Lung (tissue), 17 donors: ENCODE measurements at places on chromosomes 12 and 14. TPM values are rescaled to one million over a fixed set of nuclear protein-coding genes. Genes with fewer than 3 reads are reported as not detected.

TMEM63C gene
- 1.2 TPM for total RNA-seq

PLEKHD1 gene
- total RNA-seq = not detected

CLECL1 gene
- total RNA-seq = 0.74 TPM

JPH4 gene
- total RNA-seq = 0.23 TPM

TMEM119 gene
- 22.5 TPM for total RNA-seq

SLC6A12 gene
- 4.1 TPM for total RNA-seq

SAMD15 gene
- 12.5 TPM for total RNA-seq

MORN3 gene
- 5.8 TPM for total RNA-seq

TMTC1 gene
- 4.0 TPM for total RNA-seq

KRT71 gene
- total RNA-seq = not detected

ENO2 gene
- 41.9 TPM for total RNA-seq

GRCh38 chr12:127398016-127398710 lies 868.8 kb upstream of the TMEM132C start:
- H3K27me3 ChIP-seq = no peaks in the 10 kb centered on the region
- H3K36me3 ChIP-seq = no peaks in the 10 kb centered on the region
- no peak overlapping the region for H3K27ac ChIP-seq
- H3K4me3 ChIP-seq = no peak overlapping the region
- no peak for DNase-seq

DNA sequence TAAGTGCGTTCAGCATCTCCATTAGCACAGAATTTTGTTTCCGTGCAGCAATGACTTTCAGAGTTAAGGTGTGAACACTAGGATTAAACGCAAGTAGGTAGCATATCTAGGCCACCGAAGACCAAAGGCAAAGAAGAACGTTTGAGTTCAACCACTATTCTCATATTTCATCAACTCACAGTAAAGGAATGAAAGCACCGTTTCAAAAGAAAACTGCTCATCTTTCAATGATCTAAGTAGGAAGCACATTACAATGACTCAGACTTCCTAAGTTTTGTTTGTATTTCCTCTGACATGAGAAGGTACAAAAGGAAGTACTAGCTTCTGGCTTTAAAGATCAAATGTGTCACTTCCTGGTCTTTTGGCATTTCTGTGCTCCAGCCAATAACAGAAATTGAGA lies 57.6 kb downstream of the ACADS start:
- H3K27ac ChIP-seq = no peak overlapping the region
- no peak for DNase-seq
- H3K4me3 ChIP-seq = no peak overlapping the region
- peaks cover 7% of the 10 kb centered on the region for H3K36me3 ChIP-seq
- no peaks in the 10 kb centered on the region for H3K27me3 ChIP-seq
- H3K4me1 ChIP-seq = peaks cover 7% of the 10 kb centered on the region

GRCh38 chr14:94770251-94770749 lies 387 bp upstream of the GSC start:
- H3K36me3 ChIP-seq = no peaks in the 10 kb centered on the region
- H3K27ac ChIP-seq = no peak overlapping the region
- H3K27me3 ChIP-seq = peaks cover 96% of the 10 kb centered on the region

- H3K4me1 ChIP-seq = no peaks in the 10 kb centered on the region
- no peaks in the 10 kb centered on the region for H3K36me3 ChIP-seq
- no peak overlapping the region for H3K27ac ChIP-seq
- no peak overlapping the region for H3K4me3 ChIP-seq
- no peak for DNase-seq
These were observed 31.7 kb upstream of the NINJ2 start for GRCh38 chr12:694734-695503.

DNA sequence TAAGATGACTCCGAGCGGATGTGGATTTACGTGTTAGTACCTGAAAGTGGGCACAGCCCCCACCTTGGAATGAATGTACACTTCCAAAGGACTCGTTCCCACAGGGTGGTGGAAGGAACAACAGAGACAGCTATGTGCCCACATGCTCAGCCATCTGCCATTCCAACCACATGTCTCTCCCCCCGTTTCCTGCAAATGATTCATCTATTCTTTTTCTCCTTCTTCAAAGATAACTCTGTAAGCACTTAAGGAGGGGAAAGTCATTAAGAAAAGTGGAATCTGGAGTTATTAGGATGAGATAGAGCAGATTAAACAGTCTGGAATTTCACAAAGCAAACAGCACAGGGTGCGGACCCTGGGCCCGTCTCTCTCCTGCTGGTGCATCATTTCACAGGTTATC lies 18.5 kb upstream of the DUSP6 start:
- DNase-seq = no peak
- H3K27me3 ChIP-seq = no peaks in the 10 kb centered on the region
- peaks cover 1% of the 10 kb centered on the region for H3K4me1 ChIP-seq
- H3K4me3 ChIP-seq = no peak overlapping the region

DNA sequence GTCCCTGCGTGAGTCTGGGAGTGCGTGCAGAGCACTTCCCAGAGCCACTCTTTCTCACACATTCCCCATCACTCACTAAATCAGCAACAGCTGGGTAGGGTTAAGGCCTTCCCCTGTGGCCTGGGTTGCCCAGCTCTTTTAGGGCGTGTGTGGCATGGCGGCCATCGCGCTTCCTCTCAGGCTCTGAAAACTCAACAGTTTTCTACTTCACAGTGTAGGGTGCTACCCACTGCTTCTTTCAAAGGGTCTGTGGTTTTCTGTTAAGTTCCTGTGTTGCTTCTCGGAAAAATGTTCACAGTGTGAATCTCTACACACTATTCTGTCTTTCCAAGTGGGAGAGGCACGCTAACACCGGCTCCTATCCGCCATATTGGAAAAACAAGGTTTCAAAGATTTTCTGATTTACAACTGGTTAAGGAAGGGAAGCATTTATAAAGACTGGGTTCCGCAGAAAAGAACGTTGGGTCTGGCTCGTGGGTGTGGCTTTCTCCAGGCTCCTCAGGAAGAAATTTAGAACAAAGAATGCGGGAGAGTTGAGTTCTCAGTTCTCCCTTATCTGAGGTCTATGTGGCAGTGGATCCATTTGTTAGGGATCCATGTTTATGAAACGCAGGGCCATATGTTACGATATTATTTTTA lies 34.9 kb upstream of the AEBP2 start:
- no peaks in the 10 kb centered on the region for H3K36me3 ChIP-seq
- no peak overlapping the region for H3K4me3 ChIP-seq
- H3K27ac ChIP-seq = no peak overlapping the region
- no peaks in the 10 kb centered on the region for H3K27me3 ChIP-seq
- H3K4me1 ChIP-seq = peaks cover 7% of the 10 kb centered on the region
- DNase-seq = no peak

DNA sequence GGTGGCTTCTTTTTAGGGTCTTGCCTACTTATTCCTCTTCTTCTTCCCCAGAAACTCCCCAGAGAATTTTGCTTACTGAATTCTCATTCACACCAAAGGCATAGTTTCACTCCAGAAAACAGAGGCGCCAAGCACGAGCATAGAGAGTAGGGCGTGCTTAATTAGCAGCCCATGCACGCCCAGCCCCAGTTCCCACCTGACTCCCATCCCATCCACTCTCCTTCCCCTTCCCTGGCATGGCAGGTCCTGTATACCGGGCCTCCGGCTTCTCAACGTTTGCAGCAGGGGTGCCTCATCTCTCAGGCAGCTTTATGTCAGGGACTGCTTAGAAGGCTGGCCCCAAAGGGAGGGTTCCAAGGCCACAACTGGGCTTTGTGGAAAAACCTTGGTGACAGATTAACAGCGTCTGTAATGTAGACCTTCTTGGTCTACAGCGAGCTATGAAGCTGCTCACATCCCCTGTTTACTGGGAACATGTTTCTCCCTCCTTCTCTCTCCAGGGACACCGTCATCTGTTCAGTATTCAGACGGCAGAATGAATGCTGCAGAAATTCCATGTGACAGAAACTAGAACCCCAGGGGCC lies 62.7 kb downstream of the ACTN1 start:
- no peaks in the 10 kb centered on the region for H3K27me3 ChIP-seq
- no peak overlapping the region for H3K4me3 ChIP-seq
- DNase-seq = no peak
- peaks cover 30% of the 10 kb centered on the region for H3K36me3 ChIP-seq

DNA sequence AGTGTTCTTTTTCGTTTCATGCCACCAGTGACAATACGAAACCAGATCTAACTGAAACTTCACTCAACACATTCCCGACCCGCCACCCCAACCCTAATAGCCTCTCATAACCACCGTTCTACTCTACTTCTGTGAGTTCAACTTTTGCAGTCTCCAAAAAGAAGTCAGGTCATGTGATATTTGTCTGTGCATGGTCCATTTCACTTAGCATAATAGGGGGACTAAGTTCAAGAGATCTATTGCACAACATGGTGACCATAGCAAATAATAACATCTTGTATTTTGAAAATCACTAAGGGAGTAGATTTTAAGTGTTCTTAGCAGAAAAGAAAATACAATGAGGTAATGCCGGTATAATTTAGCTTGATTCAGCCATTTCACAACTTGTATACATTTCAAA lies 376.4 kb downstream of the DIO2 start:
- H3K27ac ChIP-seq = no peak overlapping the region
- no peak for DNase-seq
- no peak overlapping the region for H3K4me3 ChIP-seq
- H3K27me3 ChIP-seq = no peaks in the 10 kb centered on the region
- H3K36me3 ChIP-seq = no peaks in the 10 kb centered on the region
- H3K4me1 ChIP-seq = peaks cover 9% of the 10 kb centered on the region

GRCh38 chr12:12671850-12672660 lies 23.9 kb downstream of the GPR19 start:
- H3K4me1 ChIP-seq = no peaks in the 10 kb centered on the region
- H3K27ac ChIP-seq = no peak overlapping the region
- H3K4me3 ChIP-seq = no peak overlapping the region
- H3K27me3 ChIP-seq = no peaks in the 10 kb centered on the region
- no peaks in the 10 kb centered on the region for H3K36me3 ChIP-seq

GRCh38 chr12:18872770-18873169 lies 134.9 kb downstream of the CAPZA3 start:
- H3K27ac ChIP-seq = no peak overlapping the region
- no peaks in the 10 kb centered on the region for H3K27me3 ChIP-seq
- H3K4me1 ChIP-seq = no peaks in the 10 kb centered on the region

DNA sequence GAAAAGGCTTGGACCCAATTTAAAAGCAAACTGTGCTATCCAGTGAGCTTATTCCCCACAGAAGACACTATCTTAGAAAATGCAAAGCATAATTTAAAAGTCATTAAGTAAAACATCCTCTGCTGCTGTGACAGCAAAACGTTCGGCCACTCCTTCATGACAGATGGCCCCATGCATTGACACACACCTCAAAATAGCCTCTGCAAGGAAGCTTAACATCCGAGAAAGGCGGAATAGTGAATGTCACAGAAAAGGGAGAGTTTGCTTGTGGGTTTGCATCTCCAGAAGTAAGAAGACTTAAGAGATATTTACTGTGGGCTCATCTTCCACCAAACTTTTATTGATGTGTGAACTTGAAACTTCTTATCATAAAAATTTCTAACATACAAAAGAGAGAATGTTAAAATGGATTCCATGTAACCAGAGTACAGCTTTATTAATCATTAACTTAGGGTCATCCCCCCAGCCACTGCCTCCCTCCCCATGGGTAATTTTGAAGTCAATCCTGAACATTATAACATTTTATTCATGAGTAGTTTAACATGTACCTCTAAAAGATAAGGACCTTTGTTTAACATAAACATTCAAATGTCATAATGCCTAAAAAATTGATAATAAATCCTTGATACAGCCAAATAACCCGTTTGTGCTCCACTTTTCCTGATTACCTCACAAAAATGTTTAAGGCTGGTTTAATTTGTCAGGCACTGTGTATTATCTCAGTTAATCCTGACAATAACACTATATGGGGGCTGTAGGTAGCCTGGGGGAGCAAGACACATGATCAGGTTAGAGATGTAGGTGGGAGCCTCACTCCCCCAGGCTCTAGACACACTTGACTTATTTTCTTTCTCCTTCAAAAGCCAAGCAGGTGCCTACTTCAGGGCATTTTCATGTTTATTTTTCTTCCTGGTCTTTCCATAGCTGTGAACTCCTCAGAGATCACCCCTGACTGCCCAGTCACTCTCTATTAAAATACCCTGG lies 119.7 kb upstream of the TMCC3 start:
- no peak for DNase-seq
- no peaks in the 10 kb centered on the region for H3K36me3 ChIP-seq
- no peaks in the 10 kb centered on the region for H3K27me3 ChIP-seq
- no peak overlapping the region for H3K27ac ChIP-seq
- no peak overlapping the region for H3K4me3 ChIP-seq

DNA sequence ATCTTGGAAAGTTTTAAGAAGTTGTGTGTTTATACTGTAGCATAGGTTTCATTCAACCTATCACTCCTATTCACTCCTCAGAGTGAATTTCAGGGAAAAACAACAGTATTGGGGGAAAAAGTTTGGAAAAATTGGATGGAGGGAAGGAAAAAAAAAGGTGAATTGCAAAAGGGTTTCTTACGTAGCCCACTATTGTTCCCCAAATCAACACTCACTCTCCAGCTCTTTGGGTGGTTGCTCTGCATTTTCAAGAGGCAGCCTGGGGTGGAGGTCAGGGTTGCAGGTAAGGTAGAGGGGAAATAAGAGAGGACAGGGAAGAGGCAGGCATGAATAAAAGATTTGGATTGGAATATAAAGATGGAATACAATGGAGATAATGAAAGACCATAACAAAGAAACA lies 42.3 kb downstream of the BORCS5 start:
- peaks cover 13% of the 10 kb centered on the region for H3K4me1 ChIP-seq
- DNase-seq = no peak
- H3K4me3 ChIP-seq = no peak overlapping the region
- H3K36me3 ChIP-seq = no peaks in the 10 kb centered on the region
- H3K27ac ChIP-seq = no peak overlapping the region

DNA sequence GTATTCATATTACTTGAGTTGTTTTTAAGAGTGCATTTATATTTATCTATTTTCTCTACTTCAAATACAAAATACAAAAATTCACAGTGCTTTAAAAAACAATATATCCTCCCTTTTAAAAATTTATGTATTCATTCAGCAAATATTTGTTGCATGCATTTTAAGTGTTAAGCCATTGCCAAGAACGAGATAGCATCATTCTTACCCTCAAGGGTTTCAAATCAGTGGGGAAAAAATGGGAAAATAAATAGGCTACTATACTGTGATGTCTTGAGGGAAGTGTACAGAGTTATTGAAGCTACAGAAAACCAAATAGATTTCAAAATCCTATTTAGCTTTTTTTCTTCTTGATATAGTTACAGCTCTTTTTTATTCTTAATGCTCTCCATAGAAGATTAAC lies 23.2 kb downstream of the MRPS35 start:
- no peak overlapping the region for H3K4me3 ChIP-seq
- no peak for DNase-seq
- no peaks in the 10 kb centered on the region for H3K27me3 ChIP-seq
- no peak overlapping the region for H3K27ac ChIP-seq

- H3K36me3 ChIP-seq = no peaks in the 10 kb centered on the region
- H3K4me3 ChIP-seq = no peak overlapping the region
- DNase-seq = no peak
- no peak overlapping the region for H3K27ac ChIP-seq
- no peaks in the 10 kb centered on the region for H3K27me3 ChIP-seq
- H3K4me1 ChIP-seq = no peaks in the 10 kb centered on the region
These were observed 309.8 kb upstream of the TMEM132C start for GRCh38 chr12:127957001-127957660.

- H3K36me3 ChIP-seq = no peaks in the 10 kb centered on the region
- H3K27me3 ChIP-seq = no peaks in the 10 kb centered on the region
- no peak overlapping the region for H3K27ac ChIP-seq
- no peak overlapping the region for H3K4me3 ChIP-seq
- H3K4me1 ChIP-seq = peaks cover 16% of the 10 kb centered on the region
These were observed 7.9 kb upstream of the NYNRIN start for GRCh38 chr14:24390701-24391468.

GRCh38 chr12:116610971-116611541 lies 51.9 kb downstream of the MAP1LC3B2 start:
- no peaks in the 10 kb centered on the region for H3K27me3 ChIP-seq
- H3K4me3 ChIP-seq = no peak overlapping the region
- no peak overlapping the region for H3K27ac ChIP-seq
- DNase-seq = no peak
